ENCODE measurements at places on chromosomes 13 and 19. TPM values are rescaled to one million over a fixed set of nuclear protein-coding genes. Genes with fewer than 3 reads are reported as not detected.

The ZDHHC20 gene
- 105 TPM for total RNA-seq

GRCh38 chr13:109630271-109630670 is 156.1 kb downstream of the IRS2 start:
- DNase-seq: no peak

- DNase-seq: no peak
These were observed 42.0 kb downstream of the MRPL57 start for GRCh38 chr13:21218351-21219035.

DNA sequence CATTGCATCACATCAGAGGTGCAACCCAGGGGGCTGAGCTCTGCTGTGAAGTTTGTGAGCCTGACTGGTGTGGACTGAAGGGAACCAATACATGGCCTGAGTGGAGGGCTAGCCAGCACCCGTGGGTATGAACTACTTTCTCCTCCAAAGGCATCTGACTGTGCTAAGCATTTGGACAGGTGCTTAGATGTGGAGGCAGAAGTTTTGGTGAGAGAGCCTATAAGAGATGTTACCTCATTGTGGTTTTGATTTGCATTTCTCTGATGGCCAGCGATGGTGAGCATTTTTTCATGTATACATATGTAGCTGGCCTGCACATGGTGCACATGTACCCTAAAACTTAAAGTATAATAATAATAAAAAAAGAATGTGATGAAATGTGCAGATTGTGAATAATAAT is 46.9 kb downstream of the TEX29 start:
- no peak for DNase-seq

All from neural progenitor cell (in vitro differentiated cells).